ENCODE measurements at places on chromosomes 4 and X.
A peak's percentile ranks its signal among the peaks of the same experiment; 100 is the strongest.

DNA sequence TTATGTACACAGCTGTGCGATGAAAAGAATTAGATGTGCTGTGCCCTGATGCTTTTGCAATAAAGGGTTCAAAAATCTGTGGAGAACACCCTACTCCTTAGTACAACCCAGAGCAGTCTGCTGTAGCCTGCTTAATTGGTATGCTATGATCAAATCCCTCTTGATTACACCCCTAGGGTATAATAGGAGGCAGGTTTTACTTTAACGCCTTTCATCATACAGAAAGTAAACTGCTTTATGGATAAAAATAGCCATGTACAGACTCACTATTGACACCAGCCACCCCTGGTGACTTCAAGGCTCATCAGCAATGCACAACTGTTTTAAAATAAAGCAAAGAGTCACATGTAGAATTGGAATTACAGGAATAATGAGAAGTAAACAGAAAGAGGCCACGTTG, 315.3 kb downstream of the DMD start:
- no peak for DNase-seq

- no peak for DNase-seq
These were observed 4.1 kb upstream of the SCRG1 start for GRCh38 chr4:173403051-173403450.

- no peak for DNase-seq
These were observed 28.8 kb downstream of the ATP8A1 start for GRCh38 chr4:42627885-42628646.

DNA sequence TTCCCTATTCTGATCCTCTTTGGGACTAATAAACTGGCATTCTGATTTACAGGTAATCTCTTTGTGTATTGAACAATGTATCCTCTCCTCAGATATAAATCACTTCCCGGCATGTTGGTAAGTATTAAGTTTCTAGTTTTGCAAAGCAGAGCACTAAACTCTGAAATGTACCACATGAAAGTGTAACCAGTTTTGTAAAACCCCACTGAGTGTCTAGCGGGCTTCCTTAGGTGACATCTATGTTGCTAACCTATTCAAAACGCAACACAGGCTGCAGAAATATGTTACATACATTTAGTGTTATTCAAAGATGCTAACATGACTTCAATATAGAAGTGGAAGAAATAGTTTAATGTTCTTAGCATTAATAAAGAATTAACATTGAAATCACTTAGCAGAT, 25.2 kb downstream of the DNAJB14 start:
- DNase-seq = no peak

DNA sequence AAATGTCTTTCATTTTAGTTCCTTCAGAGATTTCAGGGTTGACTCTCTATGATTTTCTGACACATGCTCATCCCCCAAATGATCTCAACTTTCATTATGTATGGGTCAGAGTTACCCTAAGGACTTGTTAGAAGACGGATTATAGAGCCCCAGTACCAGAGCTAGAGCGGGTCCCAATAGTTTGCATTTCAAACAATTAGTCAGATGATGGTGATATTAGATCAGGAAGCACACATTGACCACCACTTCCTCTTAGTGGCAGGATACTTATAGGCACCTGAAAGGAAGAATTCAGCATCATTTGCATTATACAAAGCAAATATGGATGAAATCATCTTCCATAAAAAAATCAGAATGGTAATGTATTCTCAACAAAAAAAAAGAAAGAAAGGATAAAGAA, 106.1 kb downstream of the GALNTL6 start:
- DNase-seq = no peak

DNA sequence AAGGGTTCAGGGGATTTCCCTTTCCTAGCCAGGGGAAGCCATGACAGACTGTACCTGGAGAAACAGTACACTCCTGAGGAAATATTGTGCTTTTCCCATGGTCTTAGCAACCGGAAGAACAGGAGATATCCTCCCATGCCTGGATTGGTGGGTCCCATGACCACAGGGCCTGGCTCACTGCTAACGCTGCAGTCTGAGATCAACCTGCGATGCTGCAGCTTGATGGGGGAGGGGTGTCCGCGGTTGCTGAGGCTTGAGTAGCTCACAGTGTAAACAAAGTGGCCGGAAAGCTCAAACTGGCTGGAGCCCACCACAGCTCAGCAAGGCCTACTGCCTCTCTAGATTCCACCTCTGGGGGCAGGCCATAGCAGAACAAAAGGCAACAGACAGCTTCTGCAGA, 819.5 kb downstream of the TECRL start:
- DNase-seq = no peak

- DNase-seq = no peak
These were observed 15.5 kb upstream of the GPM6A start for GRCh38 chr4:175827516-175827915.

DNA sequence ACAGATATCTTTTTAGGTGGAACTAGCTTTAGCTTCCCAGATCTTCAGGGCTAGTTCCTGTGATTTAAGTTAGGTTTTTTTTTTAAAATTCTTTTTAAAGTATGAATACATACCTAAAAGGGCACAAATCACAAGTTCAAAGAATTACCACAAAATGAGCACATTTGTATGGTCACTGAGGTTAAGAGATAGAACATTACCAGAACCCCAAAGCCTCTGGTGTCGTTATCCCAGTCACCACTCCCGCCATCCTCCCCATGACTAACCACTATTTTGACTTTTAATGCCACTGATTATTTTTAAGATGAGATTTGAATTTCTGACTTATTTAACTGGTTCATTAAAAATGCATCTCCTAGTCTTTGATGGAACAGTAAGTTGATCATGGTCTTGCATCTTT, 5.4 kb downstream of the PGK1 start:
- no peak for DNase-seq

DNA sequence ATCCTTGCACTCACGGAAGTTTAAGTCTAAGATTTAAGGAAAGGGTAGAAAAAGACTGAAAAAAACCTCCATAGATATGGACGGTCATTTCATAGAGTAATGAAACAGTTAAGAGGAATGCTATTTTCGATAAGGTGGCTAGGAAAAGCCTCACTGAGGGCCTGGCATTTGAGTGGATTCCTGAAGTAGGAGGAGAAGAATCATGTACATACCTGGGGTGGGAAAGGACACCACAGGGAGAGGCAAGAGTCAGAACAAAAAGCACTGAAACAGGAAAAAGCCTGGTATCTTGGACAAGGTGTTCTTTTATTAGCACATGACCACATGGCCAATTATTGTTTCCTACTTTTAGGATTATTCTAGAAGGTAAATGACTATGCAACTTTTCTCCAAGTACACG, 547.2 kb upstream of the DIPK2B start:
- DNase-seq = peak; percentile 23

DNA sequence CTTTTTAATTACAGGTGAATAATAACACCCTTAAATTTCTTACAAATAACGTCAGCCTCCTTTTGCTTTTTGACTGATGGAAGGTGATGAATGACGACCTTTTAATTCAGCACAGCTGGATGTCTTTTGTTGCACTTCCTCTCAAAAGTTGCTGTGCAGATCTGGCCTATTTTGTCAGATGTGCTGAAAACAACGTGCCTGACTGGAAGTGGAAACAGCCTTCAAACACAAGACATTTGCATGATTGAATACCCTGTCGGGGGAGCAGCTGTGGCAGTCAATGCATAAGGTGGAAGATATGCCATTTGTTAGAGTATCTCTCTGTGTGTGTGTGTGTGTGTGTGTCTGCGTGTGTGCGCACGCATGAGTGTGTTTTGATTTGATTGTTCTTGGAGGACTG, 579.7 kb downstream of the SPRY1 start:
- peak; percentile 32 for DNase-seq

GRCh38 chr4:155120536-155120935, 87.9 kb upstream of the NPY2R start:
- DNase-seq = no peak

DNA sequence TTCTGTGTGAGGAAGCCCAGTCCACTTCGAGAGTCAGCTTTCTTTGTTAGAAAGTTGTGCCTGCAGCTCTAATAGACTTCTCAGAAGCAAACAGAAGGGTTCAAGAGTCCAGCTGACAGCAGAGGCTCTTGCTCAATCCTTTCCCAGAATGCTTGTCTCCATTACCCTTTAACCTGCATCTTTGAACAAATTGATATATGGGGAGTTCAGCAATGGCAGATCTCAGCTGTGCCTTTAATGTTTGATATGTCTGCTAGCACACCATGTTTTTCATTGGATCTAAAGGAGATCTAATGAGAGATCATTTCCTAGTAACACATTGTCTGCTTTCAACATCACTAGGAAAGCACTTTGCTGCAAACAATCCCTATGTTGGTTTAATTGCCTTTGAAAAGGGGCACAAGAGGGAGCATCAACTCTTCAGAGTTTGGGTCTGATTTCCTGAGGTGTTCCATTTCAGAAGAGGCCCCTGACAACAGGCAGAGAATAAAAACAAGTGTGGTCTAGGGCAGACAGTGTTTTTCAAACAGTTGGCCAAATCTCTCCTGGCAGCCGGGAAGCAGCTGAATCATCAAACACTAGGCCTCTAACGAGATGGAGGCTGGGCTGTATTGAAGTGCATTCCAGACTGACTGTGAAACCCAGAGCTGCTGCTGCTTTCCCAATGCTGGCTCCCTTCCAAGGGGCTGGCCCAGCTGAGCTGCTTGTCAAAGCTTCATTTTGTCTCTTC, 55.5 kb downstream of the LUZP4 start:
- peak; percentile 96 for DNase-seq

Data from astrocyte of the spinal cord (primary cell).